HuH-7 (cell line): ENCODE measurements at places on chromosomes 6 and 20.

DNA sequence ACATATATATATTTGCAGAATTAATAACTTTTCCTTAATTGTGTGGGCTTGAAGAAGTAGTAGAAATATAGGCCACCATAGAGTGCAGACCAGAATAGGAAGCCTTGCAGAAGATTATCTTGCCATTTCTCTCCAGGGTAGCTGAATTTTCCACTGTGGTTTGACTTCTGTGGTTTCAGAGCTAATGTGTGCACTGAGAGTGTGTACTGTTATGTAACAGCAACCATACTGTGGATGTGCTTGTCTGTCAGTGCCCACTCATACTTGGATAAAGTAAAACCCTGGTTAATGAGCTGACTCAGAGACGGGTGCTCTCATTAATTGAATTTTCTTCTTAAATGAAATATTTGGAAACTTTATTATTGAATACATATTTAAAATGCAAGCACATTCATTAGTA lies 57.2 kb downstream of the CEP43 start:
- no peak for DNase-seq

DNA sequence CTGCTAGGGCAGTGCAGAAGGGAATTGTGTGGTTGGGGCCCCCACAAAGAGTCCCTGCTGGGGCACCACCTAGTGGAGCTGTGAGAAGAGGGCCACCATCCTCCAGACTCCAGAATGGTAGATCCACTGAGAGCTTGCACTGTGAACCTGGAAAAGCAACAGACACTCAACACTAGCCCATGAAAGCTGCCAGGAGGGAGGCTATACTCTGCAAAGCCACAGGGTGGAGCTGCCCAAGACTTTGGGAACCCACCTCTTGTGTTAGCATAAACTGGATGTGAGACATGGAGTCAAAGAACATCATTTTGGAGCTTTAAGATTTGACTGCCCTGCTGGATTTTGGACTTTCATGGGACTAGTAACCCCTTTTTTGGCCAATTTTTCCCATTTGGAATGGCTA lies 328.4 kb upstream of the KHDRBS2 start:
- DNase-seq, result no peak

DNA sequence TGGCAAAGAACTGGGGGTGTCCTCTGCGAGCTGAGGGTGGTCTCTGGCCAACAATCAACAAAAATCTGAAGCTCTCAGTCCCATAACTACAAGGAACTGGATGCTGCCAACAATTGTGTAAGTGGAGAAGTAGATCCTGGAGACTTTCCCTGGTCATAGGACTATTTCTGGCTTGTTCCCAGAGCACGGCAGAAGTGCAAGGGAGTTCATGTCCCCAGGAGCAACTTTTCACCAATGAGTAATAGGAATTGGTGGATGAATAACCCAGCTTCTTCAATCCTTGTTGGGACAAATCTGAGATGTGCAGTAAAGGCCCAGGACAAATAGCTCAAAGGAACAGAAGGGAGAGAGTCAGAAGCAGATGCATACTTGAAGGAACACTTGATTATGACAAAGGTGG lies 95.5 kb downstream of the QRSL1 start:
- no peak for DNase-seq

DNA sequence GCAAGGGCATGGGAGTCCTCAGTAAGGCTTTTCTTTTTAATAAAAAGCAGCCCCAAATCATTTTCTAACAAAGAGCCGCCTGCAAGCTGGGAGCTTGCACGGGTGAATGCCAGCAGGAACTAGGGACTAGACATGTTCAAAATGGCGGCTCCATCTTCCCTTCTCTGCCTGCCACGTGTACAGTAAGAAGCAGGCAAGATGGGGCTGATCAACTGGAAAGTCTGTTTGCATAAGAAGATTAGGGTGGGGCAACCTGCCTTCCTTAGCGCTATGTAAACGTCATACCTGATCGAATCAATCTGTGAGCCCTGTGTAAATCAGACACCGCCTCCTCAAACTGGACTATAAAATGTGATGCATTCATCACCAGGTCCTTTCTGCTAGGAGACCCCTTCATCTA lies 299.4 kb upstream of the SOX4 start:
- no peak for DNase-seq

DNA sequence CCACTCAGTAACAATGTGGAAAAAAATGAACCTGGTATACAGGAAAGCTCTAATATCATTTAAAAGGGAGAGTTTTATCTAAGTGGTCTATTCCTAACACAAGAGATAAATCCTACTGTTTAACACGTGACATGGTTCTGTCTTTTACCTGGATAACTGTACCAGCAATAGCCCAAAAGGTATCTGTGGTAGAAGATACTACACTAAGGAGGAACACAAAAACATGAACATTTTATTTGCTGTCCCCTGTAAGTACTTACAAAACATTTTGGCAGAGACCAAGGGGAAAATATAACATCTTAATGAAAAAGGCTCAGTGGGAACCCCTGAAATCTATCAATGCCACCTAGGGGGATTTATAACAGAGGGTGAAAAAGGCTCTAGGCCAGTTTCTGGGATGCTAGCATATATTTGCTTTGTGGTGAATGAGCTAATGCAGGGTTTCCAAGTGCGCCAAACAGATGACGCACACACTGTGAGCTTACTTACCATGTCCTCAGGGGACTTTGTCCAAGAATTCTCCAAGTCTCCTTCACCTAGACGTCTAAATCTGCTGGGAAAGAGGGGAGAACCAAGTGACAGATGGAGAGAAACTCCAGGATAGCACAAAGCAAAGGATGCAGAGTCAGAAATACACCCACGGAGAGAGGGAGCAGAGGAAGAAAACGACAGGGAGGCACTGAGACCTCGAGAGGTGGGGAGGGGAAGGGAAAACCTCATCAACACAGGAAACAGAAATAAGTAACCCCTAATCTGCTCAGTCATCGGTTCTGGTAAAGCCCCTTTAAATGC lies 147.9 kb upstream of the PRND start:
- DNase-seq, result no peak

GRCh38 chr20:20737158-20737557 lies 24.7 kb upstream of the RALGAPA2 start:
- DNase-seq, result no peak

DNA sequence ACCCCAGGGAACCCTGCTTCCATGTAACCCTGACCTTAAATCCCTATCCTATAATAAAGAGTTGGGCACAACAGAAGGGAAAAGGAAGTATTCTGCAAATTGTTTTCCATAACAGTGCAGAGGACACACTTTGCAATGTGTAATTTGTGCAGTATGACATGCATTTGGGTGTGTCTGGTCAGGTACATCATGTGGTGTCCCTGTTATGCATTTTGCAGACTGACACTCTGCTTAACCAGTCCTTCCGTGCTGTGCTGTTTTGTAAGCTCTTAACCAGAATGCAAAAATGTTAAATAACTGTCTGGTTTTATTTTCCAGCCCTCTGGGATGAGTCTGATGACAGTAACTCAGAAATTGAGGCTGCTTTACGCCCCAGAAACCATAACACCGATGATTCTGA lies 57.0 kb upstream of the XRN2 start:
- no peak for DNase-seq

- no peak for DNase-seq
These were observed 104.4 kb upstream of the BMP2 start for GRCh38 chr20:6663104-6663503.

DNA sequence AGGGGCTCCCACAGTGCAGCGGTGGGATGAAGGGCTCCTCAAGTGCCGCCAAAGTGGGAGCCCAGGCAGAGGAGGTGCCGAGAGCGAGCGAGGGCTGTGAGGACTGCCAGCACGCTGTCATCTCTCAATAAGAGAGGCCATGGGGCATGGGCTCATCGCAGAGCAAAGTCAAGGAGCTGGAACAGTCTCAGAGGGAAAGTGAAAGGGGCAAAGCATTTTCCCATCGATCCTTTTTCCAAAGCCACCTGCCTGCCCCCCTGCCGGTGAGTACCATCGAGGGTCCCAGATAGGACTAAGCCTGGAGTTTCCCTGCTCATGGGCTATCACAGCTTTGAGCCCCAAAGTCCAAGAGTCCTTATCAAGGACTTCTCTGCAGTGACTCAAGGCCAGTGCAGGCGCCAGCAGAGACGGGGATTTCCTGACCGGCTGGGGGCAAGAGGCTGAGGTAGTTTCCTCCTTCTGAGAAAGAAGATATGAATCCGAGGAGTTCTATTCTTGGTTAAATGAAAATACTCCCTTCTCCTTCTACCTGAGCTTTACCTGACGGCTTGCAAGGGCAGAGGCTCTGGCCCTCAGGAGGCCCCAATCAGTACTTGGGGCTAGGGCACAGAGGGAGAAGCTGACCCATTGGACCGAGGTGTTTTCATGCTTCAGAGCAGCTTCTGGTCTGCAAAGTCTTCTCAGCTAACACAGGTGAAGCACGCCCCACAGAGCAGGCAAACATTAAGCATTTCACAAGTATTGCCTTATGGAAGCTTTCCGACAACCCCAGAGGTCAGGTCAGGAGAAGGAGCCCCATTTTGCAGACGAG lies 22.6 kb downstream of the ETV7 start:
- DNase-seq, result no peak

DNA sequence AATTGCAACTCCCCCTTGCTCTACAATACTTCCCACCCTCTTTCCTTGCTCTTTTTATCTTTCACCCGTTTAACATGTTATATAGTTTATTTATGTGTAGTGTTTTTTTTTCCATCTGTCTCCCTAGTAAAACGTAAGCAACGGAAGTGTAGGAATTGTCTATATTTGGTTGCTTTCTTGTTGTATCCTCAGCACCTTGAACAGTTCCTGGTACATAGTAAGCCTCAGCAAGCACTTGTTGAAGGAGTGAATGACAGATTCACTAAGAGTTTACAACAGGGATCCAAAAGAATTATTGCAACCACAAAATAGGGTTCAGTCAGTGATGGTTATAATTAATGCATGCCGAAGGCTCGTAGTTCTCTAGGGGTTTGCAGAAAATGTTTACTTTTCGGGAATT lies 242.7 kb downstream of the SAMD5 start:
- no peak for DNase-seq

DNA sequence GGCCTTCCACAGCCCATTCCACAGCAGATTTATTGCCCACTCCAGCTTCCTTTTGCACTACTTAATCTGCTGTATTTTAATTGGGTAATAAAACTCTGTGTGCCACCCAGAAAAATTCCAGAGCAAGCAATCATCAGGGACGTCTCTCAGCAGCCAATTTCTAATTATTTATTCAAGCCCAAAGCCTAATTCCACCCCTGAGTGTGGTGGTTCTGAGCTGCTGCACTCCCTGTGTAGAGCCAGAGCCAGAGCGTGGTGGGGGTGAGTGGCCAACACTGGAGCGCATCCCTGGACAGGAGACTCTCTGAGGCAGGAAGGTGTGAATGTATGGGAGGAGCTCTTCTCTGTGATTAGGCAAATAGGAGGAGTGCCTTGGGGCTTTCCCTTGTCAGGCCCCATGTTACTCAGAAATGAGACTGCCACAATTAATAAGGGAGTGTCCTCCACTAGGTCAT lies 66.1 kb downstream of the CD24 start:
- DNase-seq, result no peak

GRCh38 chr6:30542404-30542725 lies 13.9 kb downstream of the GNL1 start:
- DNase-seq, result no peak

DNA sequence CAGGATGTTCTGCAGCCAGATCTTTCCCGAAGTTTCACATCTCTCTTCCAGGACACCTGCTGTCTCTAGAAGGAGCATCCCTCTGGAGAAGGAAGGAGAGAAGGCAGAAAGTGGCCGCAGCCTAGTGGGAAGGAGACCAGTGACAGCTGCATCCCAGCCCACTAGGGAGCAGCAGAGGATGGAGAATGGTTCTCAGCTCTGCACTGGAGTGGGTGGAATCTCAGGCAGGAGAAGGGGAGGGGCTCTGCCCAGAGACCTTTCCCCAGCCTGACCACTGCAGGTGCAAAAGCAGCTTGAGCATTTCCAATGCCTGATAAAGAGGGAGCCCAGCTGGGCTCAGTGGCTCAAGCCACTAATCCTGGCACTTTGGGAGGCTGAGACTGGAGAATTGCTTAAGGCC lies 32.3 kb downstream of the NCR2 start:
- peak; percentile 69 for DNase-seq

DNA sequence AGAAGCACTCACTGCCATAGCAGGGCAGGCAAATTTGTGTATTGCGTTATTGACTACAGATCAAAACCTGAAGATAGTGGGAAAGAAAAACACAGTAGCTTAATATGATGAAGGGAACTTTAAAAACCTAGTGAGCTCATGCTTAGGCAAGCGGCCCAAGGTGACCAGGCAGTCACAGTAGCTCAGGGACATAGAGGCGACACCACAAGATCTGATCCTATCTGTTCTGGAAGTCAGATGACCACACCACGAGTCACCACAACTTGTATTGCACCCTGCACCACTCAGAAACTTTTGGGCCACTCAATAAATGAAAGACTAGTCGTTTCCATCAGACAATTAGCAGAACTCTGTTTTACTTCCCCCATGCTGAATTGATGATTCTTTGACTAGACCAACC lies 4.9 kb downstream of the CLIC5 start:
- no peak for DNase-seq

DNA sequence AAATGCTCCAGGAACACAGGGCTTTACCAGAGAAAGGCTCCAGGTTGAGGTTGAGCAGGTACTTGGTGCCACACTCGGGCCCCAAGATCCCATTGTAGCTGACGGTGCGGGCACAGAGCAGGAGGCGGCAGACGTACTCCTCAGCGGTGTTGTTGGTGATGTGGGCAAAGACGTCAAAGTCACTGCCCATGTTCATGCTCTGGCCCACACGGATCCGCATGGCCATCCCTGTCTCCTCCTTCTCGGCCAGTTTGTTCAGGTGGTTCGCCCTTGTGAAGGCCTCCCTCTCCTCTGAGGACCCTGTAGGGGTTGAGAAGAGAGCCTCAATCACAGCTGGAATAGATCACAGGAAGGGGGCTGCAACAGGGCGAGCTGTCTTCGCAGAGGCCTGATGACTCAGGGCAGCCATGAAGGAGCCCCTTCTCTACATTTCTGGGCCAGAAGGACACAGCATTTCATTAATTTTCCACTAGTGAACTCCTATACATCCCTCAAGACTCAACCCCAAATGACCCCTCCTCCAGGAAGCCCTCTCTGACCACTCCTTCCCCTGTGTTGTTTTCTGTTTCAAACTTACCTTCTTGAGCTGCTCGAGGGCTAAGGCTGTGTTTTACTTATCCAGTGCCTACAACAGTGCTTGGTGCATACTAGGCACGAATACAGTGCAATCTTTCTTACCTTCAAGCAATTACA lies 26.8 kb downstream of the TGM2 start:
- no peak for DNase-seq

- no peak for DNase-seq
These were observed 6.0 kb upstream of the PTPRA start for GRCh38 chr20:2867081-2867864.

- no peak for DNase-seq
These were observed 212.6 kb upstream of the MOCS1 start for GRCh38 chr6:40146902-40147301.
